ENCODE measurements at places on chromosomes 2 and 18.

GRCh38 chr2:179354739-179355537 is 90.3 kb upstream of the SESTD1 start:
- DNase-seq, result no peak

DNA sequence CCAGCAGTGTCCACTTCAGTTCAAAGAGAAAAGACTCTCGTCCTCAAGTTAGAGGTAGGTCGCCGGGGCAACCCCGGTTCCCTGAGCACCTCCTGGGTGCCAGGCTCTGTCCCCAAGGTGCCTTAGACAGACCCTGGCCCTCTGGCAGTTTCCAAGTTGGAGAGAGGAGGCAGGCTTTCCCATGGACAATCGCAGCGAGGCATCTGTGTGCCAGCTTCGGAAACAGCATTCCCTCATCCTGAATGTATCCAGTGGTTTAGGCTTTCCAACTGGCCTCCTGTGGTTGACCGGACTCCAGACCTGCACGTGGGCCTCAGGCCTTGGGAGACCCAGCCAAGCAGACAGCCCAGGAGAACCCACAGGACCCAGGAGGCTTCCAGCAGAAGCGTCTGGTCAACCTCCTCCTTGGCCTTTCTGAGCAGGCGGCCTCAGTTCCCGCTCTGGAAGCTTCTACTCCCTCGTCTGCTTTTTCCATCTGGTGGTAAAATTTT is 70.3 kb downstream of the KCNF1 start:
- DNase-seq, result no peak

DNA sequence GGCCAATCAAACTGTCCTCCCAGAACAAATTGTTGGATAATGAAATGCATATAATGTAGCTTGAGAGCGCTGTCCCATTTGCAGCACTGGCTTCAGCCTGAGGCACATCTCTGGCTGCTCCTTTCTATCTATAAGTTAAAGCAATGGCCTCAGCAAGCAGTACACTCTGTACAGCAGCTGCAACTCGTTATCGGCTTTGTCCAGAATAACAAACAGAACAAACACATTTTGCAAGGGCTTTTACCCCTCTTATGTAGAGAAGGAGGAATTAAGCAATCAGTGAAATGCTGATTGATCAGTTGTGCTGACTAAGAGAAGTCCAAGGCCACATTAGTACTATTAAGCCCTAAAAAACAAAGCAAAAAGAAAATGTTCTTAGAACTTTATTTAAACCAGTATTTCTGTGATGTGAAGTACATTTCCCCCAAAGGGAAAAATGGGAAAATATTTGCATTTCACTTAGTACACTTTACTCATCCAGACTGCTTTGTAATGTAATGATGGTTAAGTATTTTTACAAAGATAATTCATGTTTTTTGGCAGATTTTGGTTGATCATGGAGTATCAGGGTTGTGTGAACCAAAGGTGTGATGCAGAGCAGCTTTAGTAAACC is 15.0 kb upstream of the CPS1 start:
- no peak for DNase-seq

- no peak for DNase-seq
Measured at GRCh38 chr18:32072321-32072720, 19.4 kb upstream of the RNF138 start.

DNA sequence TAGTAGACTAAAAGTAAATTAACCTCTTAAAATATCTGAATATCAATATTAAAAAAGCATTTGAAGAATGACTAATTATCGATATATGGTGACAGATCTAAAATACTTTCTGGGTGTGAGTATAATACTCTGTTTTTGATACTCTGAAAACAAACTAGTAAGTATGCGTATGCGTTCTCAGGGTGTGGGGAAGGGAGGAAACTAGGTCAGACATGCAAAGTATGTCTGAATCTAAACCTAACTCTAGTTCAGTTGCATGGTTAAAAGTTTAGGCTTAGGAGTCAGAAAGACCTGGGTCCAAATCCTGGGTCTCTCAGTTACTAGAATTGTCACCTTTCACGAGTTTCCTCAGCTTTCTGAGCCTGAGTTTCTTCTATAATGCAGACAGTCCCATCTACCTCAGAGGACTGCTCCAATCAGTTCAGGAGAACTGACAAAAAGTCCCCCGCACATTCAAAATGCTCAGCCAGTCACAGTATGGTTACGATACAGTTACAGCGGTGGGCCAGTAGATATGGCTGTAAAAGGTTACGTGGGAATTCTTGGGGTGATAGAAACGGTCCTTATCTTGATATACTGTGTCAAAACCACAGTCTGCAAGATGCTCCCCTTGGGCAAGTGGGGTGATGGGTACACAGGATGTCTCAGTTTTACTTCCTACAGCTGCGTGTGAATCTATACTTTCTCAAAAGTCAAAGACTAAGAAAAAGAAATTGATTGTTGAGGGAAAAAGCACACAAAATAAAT is 29.2 kb downstream of the UNC50 start:
- DNase-seq, result no peak

- no peak for DNase-seq
Measured at GRCh38 chr2:135744760-135745314, 3.2 kb downstream of the UBXN4 start.

DNA sequence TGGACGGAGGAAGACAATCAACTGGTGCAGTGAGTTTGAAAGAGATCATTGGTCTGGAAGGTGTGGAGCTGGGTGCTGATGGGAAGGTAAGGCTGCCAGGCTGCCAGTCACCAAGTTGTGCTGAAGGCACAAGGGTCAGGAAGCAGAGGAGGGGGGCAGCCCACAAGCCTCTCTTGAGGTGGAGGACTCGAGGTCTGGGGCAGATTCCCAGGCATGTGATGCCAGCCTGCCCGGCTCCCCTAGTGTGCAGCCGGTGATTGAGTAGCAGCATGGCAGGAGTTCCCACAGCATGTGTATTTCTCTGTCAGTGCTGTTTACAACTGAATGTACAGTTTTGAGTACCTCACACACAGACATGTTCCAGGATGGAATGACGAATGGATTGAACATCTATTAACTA is 99.3 kb downstream of the CABLES1 start:
- DNase-seq, result no peak

DNA sequence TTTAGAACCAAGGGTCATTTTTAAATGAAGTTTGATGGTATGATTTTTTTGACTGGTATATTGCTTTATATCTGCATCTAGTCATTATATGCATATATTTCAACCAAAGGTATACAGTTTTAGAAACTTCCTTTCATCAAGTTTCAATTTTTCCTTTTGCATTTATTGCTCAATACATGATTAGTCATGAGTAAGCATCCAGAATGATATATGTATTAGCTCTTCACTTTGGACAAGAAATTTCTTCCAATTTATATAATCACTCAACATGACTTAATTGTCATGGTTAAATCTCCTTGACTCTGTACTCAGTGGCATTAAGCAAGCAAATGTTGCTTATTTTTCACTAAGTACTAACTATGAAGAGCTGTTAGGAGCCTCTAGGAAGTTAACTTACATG is 123.6 kb downstream of the PLCL1 start:
- DNase-seq, result no peak

DNA sequence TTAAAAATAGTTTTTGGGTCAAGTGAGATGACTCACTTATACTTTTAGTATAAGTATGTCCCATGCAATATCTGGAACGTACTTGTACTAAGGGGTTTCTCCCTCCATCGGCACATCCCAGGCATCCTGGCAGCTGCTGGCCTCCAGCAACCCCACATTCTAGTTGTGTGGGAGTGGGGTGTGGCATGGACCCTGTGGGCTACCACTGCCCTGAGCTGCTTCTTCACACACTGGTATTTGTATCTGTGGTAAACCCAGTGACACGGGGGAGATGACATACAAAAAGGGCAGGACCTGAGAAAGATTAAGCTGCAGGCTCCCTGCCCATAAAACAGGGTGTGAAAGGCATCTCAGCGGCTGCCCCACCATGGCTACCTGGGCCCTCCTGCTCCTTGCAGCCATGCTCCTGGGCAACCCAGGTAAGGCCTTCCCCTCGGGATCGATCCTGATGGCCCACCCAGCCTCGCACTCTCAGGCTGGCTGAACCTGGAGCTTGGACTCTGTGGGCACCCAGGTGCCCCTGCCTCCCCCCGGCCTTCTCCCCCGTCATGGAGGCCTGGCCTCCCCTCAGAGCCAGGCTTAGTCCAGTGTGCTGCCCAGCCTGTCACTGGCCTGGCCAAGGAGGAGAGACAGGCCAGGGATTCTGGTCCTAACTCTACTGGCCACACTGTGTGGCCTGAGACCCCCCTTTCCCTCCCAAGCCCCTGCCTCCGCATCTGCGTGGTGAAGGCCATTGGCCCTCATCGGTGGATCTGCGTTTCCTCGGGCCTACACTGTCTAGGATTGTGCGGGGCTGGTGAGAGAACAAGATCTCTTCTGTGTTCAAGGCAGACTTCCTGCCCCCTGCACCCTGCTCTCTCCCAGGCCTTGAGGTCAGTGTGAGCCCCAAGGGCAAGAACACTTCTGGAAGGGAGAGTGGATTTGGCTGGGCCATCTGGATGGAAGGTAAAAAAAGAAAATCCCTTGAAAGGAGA is at the start of gene GNLY:
Gene GNLY, plus strand, starts transcription at position 307 of the 974 bp plus-strand sequence. Its CDS starts 61 bp downstream, at position 368.
- DNase-seq, result no peak

- DNase-seq, result no peak
Measured at GRCh38 chr18:2893676-2894075, 46.9 kb downstream of the EMILIN2 start.

DNA sequence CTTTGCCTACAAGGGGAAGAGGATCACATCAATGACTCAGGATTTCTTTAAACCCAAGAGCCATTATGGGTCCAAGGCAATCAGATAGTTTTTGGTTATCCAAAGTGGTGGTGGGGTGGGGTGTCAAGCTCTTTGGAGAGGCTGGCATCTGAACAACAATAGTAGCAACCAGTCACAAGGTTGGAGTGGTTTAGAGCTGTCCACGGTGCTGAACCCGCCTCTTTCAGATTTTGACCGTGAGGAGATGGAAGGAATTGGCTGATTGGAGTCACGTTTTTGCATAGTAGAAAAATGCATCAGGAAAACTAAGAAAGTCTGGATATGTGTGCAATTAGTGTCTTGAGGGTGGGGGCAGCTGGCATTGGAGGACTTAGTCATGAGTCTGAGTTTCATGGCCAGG is 159.9 kb downstream of the LOXHD1 start:
- no peak for DNase-seq

DNA sequence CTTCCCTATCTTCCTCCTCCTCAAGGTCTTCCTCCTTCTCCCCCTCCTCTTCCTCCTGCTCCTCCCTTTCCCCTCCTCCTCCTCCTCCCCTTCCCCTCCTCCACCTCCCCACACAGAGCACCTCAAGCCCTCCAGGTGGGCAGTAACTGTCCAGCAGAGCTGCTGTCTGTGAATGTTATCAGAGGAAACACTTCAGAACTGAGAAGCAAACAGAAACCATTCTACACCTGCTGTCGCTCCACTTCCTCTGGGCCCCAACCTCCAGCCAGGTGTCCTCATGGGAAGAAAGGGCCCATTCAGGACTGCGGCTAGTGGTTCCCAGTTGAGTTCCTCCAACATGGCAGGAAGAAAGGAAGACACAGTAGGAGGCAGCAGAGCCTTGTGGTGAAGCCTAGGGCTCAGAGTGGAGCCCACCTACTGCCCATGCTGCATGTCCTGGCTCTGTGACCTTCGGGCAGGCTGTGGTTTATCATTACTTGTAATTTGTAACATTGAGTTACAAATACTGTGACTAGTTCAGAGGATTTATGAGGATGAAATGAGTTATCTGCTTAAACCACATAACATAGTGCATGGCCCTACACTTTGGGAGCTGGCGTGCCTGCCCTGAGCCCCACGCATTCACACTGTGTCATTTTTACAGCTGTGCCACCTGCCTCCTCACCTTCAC is 165.9 kb upstream of the ID2 start:
- no peak for DNase-seq

- no peak for DNase-seq
Measured at GRCh38 chr18:44876024-44876423, 195.3 kb downstream of the SETBP1 start.

DNA sequence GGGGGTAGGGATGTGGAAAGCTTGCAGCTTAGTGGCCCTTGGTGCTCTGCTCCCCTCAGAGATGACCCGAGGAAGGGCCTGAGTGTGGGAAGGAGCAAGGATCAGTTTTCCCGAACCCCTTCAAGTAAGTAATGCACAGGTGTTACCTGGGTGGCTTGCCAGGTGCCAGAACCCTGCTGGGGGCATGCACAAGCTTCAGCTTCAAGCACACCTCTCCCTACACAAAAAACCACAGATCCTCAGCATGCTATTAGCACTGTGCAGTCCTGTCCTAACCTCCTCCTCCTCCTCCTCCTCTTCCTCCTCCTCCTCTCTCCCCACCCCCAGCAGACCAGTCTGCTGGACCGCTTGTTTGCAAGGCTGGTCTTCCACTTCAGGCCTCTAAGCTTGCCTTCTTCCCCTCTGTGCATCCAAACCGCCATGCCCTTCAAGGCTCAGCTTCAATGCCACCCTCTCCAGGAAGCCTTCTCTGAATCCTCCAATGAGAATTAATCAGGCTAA is 114.8 kb downstream of the ACAA2 start:
- no peak for DNase-seq

- DNase-seq, result no peak
Measured at GRCh38 chr2:99688699-99689098, 198.9 kb upstream of the REV1 start.

- no peak for DNase-seq
Measured at GRCh38 chr2:111037128-111037527, 83.6 kb upstream of the BCL2L11 start.

DNA sequence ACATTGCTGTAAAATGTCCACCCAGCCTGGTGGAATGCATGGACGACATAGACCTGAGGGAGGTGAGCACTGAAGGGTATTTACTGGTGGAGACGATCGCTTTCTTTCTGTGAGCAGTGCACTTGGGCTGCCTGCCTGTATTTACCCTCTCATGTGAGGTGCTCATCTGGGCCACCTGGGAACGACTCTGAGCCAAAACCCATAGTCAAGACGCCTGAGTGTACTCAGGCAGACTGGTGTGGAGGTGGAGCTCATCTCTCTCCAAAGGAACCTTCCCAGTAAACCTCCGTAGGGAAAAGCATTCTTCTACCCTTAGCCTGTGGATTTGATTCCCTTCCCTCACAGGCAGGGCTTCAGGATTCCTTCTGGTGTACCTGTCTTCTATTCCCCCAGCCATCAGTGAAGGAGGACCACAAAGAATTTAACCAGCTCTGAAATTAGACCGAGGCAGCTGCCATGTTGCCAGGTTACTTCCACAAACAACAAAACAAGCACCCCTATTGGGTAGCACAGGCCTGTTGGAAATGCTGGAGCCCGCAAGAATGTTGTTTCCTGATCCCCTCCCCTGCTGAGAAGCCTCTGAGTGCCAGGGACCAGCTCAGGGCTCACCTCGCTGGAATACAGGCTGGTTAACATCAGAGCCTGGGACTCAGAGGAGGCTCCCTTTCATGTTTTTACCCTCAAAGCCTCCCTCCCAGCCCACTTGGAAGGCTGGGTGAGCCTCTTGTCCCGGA is 47.5 kb upstream of the TXNDC2 start:
- no peak for DNase-seq

GRCh38 chr2:39175026-39175812 is 54.4 kb upstream of the SOS1 start:
- DNase-seq, result no peak

DNA sequence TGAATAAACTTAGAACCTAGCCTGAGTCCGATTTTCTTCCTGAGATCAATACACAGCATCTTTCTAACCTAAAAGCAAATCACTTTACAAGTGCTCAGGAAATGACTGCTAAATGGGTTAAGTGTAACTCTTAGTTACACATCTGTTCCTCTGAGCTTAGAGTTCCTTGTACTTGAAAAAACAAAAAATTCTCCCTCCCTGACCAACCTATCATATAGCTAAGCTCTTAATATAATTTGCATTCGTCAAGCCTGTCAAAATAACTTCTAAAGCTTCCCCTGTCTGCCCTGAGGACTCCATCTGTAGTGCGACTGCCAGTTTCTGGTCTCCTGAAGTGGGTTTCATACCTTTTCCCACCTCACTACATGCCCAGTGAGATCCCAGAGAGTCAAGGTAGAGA is 190.4 kb downstream of the NCK2 start:
- no peak for DNase-seq

- no peak for DNase-seq
Measured at GRCh38 chr2:225889452-225889851, 489.9 kb downstream of the NYAP2 start.

All from cortex of kidney (tissue), 1 donor.